KG1 (cell line): ENCODE measurements at places on chromosomes 1 and 21.

DNA sequence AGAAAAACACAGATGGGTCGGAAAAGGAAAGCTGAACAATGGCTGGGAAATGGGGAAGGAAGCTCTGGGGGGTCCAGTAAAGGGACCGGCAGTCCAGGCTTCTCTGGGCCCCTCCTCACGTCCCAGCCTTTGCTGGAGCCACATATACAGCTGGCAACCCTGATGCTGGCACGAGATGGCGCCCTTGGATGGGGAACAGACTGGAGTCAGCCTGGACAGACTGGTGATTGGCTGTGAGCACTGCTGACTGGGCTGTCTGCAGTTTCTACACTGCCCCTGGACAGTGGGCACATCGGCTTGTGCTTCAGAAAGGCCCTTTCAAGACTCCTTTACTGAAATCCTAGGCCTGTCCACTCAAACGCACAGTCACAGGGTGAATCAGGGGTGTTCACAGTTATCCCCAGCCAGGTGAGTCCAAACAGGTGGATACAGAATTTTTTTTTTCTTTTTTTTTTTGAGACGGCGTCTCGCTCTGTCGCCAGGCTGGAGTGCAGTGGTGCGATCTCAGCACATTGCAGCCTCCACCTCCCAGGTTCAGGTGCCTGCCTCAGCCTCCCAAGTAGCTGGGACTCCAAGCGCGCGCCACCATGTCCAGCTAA, 31.1 kb upstream of the ZBTB40 start:
- DNase-seq, result peak; percentile 22

- DNase-seq, result no peak
Observed at GRCh38 chr1:84505493-84506001, 639 bp upstream of the SPATA1 start.

DNA sequence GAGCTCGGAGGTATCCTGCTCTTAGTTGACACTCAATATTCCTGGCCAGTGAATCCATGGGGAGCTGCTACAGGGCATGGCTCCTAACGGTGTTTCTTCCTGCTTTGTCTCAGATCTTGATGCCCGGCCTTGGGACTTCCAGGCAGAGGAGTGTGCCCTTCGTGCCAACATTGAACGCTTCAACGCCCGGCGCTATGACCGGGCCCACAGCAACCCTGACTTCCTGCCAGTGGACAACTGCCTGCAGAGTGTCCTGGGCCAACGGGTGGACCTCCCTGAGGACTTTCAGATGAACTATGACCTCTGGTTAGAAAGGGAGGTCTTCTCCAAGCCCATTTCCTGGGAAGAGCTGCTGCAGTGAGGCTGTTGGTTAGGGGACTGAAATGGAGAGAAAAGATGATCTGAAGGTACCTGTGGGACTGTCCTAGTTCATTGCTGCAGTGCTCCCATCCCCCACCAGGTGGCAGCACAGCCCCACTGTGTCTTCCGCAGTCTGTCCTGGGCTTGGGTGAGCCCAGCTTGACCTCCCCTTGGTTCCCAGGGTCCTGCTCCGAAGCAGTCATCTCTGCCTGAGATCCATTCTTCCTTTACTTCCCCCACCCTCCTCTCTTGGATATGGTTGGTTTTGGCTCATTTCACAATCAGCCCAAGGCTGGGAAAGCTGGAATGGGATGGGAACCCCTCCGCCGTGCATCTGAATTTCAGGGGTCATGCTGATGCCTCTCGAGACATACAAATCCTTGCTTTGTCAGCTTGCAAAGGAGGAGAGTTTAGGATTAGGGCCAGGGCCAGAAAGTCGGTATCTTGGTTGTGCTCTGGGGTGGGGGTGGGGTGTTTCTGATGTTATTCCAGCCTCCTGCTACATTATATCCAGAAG, 16.7 kb downstream of the ALX3 start:
- peak; percentile 10 for DNase-seq

- peak; percentile 59 for DNase-seq
Observed at GRCh38 chr1:67535474-67535873, 105.3 kb upstream of the SERBP1 start.

DNA sequence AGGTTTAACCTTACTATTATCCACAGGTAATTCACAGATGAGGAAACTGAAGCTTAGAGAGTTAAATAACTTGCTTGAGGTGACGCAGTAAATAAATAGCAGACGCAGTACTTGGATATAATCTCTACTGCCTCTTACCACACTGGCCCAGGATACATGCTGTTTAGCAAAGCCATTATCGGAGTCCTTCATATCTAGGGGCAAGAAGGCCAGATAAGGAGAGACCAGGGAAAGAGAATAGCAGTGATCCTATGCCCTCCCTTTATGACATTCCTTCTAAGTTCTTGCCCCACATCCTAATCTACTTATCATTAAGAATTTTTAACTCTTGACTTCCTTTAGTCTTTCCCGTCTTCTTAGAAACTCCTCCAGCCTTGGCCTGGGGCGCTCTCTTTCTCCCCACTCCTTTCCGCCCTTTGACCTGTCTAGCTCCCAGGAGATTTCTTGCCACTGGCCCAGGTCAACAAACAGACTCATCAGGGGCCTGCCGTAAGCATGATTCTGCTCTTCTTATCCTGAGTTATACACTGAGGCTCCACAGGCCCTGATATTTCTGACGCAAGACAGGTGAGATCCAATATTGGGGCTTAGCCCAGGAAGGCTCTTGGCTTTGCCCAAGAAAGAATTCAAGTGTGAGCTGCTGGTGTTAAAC, 11.4 kb upstream of the SLAMF1 start:
- no peak for DNase-seq

DNA sequence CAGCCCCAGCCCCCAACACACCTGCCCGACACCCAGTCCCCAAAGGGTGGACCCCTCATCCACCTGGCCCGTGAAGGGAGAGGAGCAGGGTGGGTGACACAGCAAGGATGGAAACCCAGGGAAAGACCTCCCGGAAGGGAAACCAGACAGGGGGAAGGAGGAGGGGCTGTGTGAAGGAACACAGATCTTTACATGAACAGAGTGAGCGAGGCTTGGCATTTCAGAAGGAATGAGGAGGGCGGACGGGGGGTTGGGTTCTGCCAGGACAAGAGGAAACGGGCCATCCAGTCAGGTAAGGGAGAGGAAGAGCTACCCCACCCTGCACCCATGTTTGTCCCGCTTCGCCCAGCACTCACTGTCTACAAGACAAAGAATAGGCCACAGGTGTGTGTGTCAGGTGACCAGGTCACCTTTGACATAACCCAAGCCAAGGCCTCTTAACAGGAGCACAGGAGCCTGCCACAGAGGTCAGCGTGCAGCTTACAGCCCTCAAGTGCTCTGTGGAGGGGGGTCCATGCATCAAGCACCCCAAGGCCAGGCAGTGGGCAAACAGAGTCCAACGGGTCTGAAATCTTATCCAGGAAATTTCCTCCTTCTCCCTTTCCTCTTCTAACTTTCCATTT, 18.0 kb upstream of the PRDM15 start:
- DNase-seq, result no peak

GRCh38 chr1:223052931-223053330, 90.1 kb downstream of the TLR5 start:
- DNase-seq, result no peak

- DNase-seq, result no peak
Observed at GRCh38 chr1:116667078-116667574, 407 bp downstream of the IGSF3 start.

- no peak for DNase-seq
Observed at GRCh38 chr1:50983219-50983802, 13.3 kb downstream of the CDKN2C start.

DNA sequence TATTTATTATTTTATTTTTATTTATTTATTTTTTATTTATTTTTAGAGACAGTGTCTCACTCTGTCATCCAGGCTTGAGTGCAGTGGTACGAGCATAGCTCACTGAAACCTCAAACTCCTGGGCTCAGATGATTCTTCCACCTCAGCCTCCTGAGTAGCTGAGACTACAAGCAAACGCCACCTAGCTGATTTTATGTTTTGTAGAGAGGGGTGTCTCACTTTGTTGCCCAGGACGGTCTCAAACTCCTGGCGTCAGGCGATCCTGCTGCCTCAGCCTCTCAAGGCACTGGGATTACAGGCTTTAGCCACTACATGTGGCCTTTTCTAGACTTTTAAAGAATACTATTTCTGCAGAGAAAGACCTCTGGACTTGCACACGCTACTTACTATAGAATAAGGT, 61.3 kb upstream of the C1orf53 start:
- DNase-seq, result no peak

- DNase-seq, result no peak
Observed at GRCh38 chr1:21436488-21437340, 3.2 kb upstream of the NBPF3 start.

GRCh38 chr1:226310245-226310540, 1.2 kb upstream of the LIN9 start:
- DNase-seq, result no peak

- DNase-seq, result peak; percentile 60
Observed at GRCh38 chr1:101112051-101112780, 86.6 kb upstream of the DPH5 start.

DNA sequence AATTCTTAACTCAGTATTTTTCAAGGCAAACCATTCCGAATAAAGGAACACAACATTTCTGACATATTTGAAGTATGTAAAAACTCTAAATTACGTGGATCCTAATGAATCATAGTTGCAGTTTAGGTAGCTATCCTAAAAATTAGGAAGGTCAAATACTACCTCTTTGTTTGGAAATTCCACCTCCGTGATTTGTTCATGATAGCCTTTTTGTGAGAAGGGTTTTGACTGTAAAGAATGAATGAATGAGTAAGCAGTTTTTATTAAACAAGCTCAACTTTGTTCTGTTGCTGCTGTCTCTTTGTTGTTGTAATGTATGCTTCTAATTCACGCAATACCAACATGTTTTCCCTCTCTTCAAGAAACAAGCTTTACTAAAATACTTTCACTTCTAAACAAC, 840.4 kb downstream of the USP25 start:
- DNase-seq, result no peak

- DNase-seq, result no peak
Observed at GRCh38 chr1:76065270-76065669, 9.3 kb upstream of the ST6GALNAC3 start.

- no peak for DNase-seq
Observed at GRCh38 chr1:217965156-217965786, 319.8 kb upstream of the RRP15 start.

DNA sequence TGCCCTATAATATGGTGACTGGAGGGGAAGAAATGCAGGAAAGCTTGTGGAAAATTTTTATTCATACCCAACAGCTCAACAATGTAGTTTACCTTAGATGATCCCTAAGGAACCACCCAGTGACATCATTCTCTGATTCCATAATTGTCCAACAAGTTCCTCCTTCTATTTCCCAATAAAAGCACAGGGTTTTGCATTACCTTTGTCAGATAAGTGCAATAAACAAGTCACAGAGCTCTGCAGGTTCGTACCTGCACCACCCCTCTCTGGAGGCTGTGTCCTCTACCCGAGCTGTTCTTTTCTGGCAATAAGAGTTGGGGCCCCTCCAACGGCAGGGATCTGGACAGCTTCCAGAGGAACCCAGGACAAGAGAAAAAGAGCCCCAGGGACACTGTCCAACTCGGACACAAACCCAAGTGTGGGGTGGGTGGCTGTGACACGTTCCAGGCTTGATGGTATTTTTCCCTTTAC, 38.8 kb downstream of the RCAN1 start:
- DNase-seq, result no peak

- DNase-seq, result no peak
Observed at GRCh38 chr1:6011161-6011945, 19.1 kb upstream of the NPHP4 start.

DNA sequence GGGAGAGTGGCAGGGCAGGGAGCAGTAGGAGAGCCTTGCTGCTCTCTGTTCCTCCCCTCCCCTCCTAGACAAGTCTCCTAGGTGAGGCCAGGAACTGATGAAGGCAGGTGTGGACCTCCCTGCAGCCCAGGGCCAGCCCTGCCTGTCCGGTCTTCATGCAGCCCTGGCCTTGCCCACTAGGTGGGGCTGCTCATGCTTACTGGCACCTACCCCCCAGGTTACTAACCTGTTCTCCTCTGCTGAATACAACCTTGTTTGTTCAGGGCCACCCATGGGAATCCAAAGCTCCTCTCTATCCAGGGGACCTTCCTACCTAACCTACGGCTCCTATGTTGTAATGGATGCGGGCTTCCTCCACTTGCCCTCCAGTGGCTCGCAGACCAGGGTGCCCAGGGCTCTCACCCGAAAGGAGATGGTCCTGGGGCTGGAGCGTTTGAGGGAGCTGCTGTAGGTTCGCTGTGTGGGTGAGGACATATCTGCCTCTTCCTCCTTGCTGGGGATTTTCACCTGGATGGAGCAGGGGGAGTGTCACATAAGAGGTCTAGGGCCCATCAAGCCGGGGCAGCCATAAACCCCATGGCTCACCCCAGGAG, 7.9 kb upstream of the TNNT2 start:
- no peak for DNase-seq

DNA sequence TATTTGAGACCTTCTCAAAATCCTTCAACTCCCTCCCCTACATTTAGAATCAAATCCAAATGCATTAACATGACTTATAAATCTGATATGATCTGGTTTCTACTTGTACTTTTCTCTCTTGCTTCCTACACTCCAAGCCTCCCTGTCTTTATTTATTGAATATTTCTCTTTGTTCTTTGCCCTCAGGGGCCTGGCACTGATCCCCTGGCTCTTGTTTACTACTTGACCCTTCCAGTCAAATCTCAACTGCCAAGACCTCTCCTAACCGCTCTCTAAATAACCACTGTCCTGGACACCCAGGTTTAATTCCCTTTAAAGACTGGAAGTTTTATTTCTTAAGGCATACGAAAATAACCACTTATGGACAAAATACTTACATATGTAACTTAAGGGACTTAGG, 248.9 kb downstream of the CHRM3 start:
- no peak for DNase-seq

DNA sequence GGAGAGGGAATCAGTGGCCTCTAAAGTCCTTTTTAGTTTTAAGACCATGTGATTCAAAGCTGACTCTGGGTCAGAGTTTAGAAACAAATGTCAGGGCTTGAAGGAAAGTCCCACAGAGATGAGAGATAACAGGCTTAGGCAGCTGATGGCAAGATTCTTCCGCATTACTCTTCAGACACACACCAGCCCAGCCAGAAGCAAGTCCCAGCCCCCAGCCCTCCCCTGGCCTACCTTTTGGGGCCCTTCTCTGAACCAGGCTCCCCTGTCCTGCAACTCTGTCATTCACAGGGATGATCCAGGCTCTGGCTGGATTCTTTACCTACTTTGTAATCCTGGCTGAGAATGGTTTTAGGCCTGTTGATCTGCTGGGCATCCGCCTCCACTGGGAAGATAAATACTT, 13.1 kb upstream of the CASQ1 start:
- DNase-seq, result no peak

GRCh38 chr1:89335486-89335885, 28.4 kb upstream of the GBP6 start:
- DNase-seq, result no peak
